Activated T-helper 1 cell treated with Interleukin-2 at 50 U/mL for 16 hours (primary cell): ENCODE measurements at places on chromosomes 2 and 18.

GRCh38 chr2:71130905-71131244, 441 bp downstream of the MPHOSPH10 start:
- no peak for DNase-seq

- DNase-seq, result no peak
These were observed 70.3 kb upstream of the CTLA4 start for GRCh38 chr2:203797276-203797675.

- DNase-seq, result no peak
These were observed 71.1 kb downstream of the ARHGEF33 start for GRCh38 chr2:38960609-38961320.

DNA sequence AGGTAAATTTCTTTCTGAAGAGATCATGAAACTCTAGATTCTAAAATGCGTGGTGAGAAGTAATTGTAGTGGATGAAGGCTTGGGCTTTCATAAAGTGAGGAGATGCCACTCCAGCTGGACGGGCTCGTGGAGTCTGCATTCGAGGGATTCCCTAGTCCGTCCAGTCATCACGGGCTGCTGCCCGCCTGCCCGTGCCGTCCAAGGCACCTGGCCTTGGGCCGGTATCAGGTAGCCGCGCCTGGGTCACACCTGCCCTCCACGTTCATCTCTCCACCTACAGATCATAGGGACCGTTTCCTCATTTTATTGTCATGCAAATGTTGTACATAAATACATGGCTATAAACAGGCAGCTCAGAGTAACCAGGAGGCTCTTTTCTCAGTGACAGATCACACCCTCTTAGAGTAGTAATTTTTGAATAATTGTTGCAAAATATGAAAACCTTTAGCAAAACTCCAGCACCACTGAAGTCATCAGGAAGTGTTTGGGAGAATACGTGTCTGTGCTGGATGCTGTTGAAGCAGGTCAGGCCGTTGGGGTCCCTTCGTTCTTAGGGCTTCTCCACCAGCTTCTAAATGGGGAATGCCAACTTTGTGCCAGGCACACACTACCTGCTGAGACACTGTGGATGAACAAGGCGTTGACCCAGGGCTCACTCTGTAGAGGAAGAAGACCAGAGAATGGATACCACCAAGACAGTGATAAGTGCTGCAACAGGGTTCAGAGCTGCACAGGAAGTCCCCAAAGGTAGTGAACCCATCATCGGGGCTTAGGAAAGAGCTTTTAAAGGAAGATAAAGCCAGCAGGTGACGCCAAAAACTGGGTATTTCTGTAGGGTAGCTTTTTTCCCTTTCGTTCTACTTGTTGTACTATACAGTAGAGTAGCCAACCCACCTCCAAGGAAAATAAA, 112.5 kb downstream of the FAM210A start:
- DNase-seq, result no peak

- DNase-seq, result no peak
These were observed 398.9 kb downstream of the NCKAP5 start for GRCh38 chr2:133169274-133169912.

DNA sequence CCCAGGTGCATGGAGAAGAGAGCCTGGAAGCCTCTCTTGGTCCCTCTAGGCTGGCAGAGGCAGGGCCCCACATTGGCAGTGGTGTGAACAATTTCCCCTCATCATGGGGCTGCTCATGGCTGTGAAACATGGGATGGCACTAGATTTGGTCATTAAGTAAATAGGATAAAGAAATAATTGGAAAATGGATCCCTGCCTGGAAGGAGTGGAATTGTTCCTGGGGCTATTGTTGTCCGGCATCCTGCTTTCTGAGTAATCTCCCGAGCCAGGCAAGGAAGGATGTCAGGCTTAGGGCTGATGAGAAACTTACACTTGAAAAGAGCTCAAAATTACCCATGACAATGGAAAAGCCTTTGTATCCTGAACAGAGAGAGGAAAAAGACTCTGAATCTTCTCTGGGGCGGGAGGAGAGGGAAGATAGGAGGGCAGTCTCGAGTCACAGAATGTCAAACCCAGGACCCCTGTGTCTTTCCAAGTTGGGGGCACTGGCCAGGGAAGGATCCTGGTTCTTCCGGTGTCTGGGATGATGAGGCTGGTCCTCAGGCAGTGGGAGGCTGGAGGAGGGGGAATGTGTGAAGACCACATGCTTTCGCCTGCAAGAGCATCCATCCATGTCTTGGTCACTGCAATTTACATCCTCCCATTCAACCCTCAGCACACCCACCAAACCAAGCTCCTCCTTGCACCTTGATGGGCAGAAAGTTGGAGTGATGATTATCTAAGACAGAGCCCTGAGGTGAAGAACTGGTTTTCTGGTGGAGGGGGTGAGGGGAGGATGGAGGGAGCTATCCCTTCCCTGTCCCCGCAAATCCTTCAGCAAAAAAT, 27.1 kb upstream of the STEAP3 start:
- no peak for DNase-seq

DNA sequence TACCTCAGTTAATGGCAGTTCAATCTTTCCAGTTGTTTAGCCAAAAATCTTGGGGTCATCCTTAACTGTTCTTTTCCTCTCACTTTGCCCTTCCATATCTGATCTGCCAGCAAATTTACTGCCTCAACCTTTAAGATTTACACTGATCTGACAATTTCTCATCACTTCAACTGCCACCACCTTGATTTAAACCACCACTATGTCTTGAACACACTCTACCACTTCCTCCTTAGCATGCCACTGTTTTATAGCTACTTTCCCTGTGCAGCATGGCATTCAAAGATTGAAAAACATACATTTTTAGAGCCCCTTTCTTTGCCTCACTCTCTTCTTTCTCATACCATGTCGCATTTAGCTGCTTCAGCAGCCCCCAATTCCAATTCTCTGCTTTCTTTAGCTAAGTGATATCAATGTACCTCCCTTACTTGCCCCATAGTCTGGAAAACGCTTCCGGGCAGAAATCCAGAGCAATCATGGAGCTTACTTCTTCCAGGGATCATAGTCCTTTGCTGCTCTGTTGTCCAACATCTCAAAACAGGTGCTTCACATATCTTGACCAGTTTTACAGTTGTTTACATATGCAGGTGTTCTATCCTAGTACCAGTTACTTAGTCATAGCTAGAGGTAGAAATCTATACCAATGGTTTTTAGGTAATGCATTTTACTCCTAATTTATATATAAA, 10.9 kb downstream of the PGAP1 start:
- no peak for DNase-seq

GRCh38 chr2:192005211-192005610, 158.3 kb upstream of the CAVIN2 start:
- no peak for DNase-seq

DNA sequence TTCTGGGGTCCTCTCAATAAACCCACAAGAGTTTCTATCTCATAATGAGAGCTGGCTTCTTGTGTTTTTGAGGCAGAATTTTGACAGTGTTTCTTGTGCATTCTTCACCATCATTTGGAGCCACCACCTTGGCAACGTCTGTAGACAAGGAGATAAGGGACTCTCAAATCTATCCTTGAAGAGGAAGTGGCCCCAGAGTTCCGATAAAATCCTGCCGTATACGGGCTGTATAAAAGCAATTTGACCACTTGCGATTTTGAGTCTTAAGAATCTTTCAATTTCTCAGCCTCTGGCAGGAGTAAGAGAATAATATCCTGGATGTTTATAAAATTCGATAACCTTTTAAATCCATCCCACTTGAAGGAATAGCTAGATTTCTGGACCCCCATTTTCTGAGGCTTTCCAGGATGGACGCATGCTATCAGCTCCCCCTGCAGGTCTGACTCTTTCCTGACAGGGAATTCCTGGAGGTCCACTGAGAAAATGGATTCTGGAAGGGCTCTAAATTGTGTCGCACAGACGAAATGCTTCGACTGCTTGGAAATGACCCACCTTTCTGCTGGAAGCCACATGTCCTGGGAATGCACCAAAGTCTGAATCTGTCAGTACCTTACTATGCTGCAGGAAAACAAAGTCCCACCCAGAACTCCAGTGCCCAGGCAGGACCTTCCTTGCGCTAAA, 54.1 kb downstream of the E2F6 start:
- no peak for DNase-seq

DNA sequence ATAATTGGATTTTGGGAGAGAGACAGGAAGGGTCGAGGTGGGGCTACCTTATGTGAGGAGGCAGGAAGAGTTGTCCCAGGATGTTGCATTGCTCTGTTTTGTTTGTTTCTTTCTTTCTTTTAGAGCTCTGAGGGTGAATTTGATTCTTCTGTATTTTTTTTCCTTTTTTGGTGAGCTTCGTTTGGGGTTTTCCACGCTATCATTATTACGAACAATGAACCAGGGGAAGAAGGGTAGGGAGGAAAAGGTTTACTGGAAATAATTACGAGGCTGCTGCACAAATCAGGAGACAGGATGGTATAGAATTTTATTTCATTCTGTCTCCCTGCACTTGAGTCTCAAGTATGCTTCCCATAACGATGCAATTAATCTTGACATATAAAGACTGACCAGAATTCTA, 51.4 kb upstream of the ZNF516 start:
- no peak for DNase-seq

DNA sequence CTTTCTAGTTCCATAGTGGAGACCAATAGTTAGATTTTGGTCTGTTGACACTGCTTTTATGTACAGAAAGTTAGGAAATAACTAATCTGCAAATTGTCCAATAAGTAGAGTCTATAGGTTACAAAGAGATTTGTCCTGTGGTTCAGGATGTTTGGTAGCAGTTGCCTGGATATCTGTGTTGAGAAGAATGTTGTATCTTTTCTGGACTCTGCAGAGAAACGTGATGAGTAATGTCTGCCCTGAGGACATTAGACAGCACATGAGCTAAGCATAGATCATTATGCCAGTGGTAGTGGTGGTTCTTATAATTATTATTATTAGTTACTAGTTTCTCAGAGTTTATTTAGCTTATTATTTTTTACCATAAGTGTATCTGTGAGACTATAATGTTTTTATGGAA, 65.8 kb downstream of the ANKRD62 start:
- DNase-seq, result no peak

DNA sequence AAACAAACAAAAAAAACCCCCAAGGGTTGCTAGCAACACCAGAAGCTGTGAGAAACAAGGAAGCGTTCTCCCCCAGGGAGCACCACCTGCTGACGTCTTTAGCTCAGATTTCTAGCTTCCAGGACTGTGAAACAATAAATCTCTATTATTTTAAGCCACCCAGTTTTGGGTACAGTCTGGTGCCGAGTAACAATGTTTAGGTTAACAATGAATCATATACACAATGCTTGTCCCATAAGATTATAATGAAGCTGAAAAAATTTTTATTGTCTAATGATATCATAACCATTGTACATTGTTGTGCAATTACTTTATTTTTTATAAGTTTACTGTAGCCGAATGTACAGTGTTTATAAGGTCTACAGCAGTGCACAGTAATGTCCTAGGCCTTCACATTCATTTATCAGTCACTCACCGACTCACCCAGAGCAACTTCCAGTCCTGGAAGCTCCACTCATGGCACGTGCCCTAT, 72.1 kb upstream of the CAB39 start:
- DNase-seq, result no peak

- no peak for DNase-seq
These were observed 103.3 kb upstream of the RBBP8 start for GRCh38 chr18:22829781-22830180.

DNA sequence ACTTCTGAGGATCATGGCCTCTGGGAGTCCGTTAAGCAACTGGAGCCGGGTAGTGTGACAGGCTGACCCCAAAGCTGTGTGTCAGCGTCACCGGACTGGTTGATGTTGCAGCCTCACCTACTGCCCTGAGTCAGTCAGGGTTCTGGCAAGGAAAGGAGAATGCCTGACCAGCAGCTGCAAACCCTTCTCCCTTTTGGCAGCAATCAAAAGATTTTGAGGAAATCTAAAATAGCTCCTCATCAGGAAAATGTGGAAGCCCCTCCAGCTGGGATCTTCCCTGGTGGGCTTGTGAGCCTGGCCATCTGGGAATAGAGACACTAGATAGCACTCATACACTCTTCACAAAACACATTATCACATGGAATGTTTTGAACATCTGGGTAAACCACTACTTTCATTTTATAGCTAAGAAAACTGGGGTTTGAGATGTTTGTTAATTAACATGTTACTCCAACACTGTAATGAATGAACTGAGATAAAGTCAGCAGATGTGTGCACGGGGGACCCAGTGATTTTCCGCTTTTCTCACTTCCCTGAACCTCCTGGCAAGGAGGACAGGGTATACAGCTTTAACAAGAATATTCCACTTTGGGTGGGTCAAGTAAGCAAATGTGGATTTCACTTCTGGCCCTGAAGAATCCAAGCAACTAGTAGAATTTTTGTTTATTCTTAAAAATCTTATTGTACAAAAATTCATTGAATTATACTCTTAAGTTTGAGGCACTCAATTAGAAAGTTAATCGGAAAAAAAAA, 24.7 kb downstream of the CLUL1 start:
- DNase-seq, result no peak

DNA sequence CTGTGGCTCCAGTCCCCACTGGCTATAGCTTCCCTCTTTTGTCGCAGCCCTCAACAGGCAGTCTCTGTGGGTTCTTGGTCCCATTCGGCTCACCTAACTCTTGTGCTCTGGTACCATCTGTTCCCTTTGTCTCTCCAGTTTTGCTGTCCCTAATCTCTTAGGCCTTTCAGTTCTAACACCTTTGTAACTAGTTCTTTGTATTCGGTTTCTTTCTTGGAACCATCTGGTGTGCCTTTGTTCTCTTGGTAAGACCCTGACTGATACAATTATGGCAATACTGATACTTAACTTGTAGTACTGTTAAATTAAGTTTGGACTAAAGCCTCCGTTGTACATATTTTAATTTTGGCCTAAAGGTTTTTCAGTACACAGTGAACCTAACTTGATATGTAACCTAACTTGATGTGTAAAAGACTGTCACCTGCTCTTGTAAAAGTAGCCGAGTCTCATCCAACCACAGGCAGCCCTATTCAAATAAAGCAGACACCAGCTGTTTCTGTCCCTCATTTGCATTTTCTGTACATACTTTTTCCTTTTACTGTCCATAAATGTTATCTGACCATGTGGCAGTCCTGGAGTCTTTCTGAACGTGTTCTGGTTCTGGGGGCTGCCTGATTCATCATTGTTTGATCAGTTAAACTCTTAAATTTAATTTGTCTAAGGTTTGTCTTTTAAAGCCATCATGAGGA, 4.8 kb upstream of the MRPL44 start:
- no peak for DNase-seq

DNA sequence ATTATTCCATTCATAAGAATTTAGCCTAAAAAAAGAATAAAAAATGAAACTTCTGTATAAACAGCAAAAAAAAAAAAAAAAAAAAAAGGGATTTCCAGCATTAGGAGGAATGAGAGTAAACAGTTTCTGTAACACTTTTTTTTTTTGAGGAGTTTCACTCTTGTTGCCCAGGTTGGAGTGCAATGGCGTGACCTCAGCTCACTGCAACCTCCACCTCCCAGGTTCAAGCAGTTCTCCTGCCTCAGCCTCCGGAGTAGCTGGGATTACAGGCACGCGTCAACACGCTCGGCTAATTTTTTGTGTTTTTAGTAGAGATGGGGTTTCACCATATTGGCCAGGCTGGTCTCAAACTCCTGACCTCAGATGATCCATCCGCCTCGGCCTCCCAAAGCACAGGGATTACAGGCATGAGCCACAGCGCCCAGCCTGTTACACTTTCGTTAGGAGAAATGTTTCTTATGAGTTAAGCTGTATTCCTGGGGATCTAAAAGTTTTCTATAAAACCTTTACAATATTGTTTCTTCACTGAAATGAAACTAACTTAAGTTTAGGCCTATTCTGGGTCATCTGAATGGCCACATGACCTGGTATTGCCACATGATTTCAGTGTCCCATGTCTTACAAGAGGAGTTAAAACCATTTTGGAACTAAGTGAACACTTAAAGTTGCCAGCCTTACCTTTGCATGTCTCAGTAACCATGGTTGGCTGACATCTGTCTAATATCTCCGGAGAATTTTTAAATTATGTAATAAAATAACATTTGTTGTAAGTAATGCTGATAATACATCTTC, 17.5 kb downstream of the SMAD2 start:
- no peak for DNase-seq

GRCh38 chr2:237177986-237178385, 92.3 kb downstream of the COPS8 start:
- DNase-seq, result no peak
